ENCODE measurements at places on chromosomes 6 and 20.

DNA sequence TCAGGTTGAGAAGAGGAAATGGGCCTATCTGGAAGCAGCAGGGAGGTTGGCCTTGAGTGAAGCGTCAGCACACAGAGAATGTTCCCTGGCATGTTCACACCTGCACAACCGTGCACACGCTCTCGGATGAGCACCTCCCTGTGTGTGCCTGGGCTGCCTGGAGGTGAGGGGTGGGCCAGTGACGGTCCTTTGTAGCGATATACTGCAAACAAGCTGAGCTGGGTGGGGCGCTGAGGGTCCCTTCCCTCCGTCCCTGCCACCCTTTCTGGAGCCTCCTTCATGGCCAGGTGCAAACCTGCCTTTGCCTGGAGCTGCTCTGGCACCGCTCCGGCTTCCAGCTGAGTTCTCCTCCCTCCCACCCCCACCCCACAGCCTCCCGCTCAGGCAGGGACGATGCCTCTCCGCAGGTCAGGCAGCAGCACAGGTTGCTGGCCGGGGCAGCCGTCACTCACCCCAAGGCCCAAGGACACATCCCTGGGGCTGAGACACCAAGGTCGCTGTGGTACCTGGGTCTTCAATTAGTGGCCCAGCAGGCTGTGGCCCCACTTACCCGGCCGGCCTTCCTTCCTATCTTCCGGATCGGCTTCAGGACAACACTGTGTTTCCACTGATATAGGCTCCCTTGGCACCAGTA is 111.6 kb downstream of the ERMARD start:
- DNase-seq: no peak

- peak; percentile 99 for DNase-seq
Measured at GRCh38 chr20:62652041-62652893, 10.0 kb downstream of the SLCO4A1 start.

- DNase-seq: no peak
Measured at GRCh38 chr6:8000636-8001035, 63.6 kb downstream of the BLOC1S5 start.

DNA sequence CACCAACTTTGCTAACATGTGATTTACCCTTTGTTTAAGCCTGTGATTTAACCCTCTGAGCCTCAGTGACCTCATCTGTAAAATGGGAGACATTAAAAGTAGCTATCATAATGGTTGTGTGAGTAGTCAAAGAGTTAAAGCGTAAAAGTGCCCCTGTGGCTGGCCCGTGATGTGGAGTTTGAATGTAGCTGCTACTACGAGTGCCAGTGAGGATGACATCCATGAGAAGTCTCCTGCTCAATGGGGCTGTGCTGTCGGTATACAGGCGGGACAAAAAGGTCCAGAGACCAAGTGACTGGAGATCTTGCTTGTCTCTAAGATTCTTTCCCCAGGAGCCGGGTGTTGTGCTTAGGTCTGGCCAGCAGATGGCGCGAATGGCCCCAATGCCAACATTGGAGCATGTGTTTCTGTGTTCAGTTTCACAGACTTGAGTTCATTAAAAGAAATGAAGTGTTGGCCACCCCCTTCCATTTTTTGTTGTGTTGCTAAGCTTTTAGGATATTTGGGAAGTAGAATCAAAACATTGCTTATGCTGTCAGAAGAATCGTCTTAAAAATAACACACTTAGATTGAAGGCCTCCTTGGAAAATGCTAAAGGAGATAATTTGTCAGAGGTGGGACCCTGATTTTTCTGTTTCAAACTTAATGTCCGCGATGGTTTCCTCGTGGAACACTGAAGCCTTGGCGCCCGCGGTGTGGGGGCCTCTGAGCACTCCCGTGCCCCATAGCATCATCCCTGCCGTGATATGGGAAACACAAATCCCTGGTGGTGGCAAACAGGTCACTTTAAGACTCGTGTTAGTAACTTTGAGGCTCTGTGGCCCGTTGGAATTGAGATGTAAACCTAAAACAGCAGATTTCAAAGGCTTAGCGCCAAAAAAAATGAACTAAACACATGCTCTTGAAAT is 9.3 kb upstream of the RBM38 start:
- DNase-seq: peak; percentile 66

- DNase-seq: no peak
Measured at GRCh38 chr20:19347943-19348456, 135.6 kb downstream of the SLC24A3 start.

- DNase-seq: no peak
Measured at GRCh38 chr20:33791959-33792597, 19.1 kb upstream of the CHMP4B start.

DNA sequence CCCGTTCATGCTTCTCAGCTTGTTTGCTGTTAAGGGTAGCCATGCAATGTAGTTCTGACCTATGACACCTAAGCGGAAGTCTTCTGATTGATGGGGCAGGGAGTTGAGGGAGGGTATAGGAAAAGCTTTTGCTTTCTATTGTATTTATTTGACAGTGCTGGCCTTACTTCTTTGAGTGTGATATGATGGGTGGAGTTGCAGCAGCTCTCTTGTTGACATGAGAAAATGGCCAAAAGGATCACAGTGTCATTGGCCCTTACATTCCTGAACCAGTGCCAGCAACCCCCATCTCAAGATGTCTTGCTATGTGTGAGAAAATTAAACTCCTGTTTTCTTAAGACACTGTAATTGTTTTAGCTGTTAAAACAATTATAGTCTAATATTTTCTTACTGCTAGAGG is 117.5 kb downstream of the SAMD5 start:
- peak; percentile 53 for DNase-seq

GRCh38 chr6:54609981-54610380 is 236.6 kb upstream of the FAM83B start:
- DNase-seq: no peak

DNA sequence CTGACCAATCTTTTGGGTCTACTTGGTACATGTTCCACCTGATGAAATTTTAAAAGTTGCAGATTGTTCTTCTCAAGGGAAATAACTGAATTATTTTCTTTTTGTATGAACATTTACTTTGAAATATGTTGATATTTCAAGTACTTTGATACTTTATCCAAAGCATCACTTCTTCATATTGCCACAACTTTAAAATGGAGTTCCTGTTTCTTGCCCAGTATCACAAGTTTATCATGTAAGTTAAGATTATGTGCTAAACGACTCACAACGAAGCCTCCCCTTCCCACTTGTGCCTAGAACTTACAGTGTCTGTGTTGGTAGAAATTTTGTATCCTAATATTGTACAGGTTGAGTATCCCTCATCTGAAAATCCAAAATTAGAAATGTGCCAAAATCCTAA is 108.4 kb downstream of the ARID1B start:
- no peak for DNase-seq

DNA sequence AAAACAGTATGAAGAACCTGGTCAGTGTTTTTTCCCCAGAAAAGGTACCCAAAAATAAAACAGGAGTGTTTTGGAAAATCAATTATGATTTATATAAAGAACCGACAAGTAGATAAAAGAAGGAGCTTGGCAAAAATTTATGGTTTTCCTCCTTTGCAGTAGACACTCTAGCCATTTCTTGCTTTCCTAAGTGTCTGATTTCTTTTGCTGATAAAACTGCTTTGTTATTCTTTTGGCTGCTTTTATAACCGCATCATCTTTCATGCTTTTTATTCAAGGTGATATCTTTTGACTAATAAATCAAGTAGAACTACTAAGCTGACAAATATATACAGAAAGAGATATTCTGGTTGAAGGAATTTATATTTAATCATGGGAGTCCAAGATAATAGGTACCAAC is 16.6 kb downstream of the ATG5 start:
- peak; percentile 42 for DNase-seq

DNA sequence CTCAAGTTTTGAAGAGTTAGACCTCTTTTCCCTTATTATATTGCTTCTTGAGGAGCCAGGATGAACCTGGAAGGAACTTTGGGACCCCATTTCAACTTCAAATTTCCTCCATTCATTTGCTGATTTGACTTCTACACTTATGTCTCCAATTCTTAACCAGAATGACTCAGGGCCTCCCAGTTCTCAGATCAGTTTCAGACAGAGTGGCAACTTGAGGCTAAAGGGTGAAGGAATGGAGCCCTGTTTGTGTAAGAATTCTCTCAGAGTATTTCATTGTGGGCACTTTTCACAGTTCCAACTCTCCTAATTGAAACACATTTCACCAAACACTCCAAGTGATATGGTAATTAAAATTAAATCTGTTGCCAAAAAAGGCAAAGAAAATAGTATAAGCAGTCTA is 109.0 kb upstream of the FLRT3 start:
- DNase-seq: no peak

- no peak for DNase-seq
Measured at GRCh38 chr20:58790454-58790853, 60.2 kb downstream of the GNAS-AS1 start.
